CD14-positive monocyte (primary cell): ENCODE measurements at places on chromosomes 3 and 15. TPM values are rescaled to one million over a fixed set of nuclear protein-coding genes. Genes with fewer than 3 reads are reported as not detected.

WWTR1 gene
- polyA plus RNA-seq: not detected in 2 replicates

TMCC1 gene
- polyA plus RNA-seq: 5.0 TPM

- H3K4me1 ChIP-seq: no peaks in the 10 kb centered on the region
- no peaks in the 10 kb centered on the region for H3K27me3 ChIP-seq
Measured at GRCh38 chr3:193686665-193687483, 93.9 kb downstream of the OPA1 start.

DNA sequence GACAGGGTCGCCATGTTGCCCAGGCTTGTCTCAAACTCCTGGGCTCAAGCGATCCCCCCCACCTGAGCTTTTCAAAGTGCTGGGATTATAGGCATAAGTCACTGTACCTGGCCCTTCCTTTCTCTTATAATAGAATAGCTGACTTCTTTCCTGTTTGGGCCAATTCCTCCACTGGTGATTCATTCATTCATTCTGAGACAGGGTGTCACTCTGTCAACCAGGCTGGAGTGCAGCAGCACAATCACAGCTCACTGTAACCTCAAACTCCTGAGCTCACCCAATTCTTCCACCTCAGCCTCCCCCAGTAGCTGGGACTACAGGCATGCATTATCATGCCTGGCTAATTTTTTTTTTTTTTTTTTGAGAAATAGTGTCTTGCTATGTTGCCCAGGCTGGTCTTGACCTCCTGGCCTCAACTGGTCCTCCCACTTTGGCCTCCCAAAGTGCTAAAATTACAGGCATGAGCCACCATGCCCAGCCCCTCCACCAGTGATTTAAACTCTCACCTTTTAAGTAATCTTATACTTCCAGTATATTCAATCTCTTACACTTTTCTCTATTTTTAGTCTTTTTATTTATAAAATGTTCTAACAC lies 20.9 kb downstream of the GNB4 start:
- no peaks in the 10 kb centered on the region for H3K27me3 ChIP-seq
- no peak for DNase-seq
- H3K4me3 ChIP-seq: no peak overlapping the region
- peak overlapping the region; percentile 6 for H3K27ac ChIP-seq

GRCh38 chr3:38519000-38519399 lies 22.9 kb downstream of the EXOG start:
- H3K4me3 ChIP-seq: no peak overlapping the region
- DNase-seq: no peak
- peaks cover 65% of the 10 kb centered on the region for H3K36me3 ChIP-seq
- H3K4me1 ChIP-seq: no peaks in the 10 kb centered on the region
- no peak overlapping the region for H3K27ac ChIP-seq
- H3K27me3 ChIP-seq: no peaks in the 10 kb centered on the region

DNA sequence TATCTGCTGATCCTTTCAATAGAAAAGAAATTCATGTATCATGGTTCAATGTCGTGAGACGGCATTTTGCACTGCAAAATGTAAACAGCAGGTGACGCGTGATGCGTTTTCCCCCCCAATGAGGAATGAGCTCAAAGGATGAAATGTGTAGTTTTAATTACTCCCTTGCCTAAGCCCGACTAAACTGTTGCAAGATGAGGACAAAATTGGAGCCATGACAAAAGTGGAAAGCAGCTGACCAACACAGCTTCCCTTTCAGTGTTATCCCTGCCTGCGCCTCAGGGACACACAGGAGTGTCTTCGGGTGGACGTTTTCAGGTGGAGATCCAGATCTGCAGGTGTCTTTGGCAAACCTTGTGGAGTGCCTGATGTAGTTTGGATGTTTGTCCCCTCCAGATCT lies 92.0 kb downstream of the GABRG3 start:
- DNase-seq: no peak
- no peak overlapping the region for H3K27ac ChIP-seq
- no peaks in the 10 kb centered on the region for H3K4me1 ChIP-seq

DNA sequence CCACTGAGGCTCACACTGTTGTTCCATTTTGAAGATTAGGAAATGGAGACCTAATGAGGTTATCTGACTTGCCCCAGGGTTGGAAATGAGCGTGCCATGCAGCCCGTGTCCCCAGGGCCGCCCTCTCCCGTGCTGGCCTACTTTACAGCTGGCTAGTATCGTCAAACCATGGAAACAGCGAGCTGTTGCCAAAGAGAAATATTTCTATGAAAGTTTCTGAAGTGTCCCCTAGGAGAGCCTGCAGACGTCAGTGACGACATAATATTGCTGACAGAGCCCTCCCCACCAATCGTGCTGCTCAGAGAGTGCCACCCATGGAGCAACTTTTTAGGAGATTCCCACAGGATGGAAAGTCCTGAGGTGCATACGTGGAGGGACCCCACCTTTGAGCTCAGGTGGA lies 11.2 kb upstream of the FAM174B start:
- no peaks in the 10 kb centered on the region for H3K27me3 ChIP-seq
- DNase-seq: no peak
- no peaks in the 10 kb centered on the region for H3K4me1 ChIP-seq
- no peak overlapping the region for H3K4me3 ChIP-seq
- no peaks in the 10 kb centered on the region for H3K36me3 ChIP-seq

DNA sequence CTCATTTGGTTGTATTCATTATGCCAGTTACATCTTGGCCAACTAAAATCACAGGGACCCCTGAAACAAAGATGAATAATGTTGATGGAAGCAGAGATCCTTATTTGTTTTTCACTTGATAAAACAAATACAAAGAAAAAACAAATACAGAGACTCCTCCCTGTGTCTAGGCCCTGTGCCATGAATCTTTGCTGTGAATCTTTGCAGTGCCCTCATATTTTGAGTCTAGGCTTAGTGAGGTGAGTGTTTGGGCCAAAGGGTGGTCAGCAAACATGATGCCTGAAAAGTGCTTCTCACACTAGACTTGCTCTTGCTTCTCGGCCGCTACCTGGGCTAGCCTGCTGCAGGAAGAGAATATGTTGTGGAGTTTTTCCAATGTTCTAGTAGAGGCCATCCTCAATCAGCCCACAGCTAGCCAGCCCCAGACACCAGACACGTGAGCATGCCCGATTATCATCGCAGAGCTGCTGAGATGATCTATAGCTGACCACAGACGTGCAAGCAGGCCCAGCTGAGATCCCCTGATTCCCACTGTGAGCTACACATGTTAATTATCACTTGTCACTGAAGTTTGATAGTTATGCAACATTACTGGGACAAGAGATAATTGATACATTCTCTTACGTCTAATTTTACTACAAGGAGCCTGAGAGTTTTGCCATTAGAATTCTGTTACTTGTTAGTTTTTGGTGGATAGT lies 191.4 kb downstream of the THRB start:
- H3K27ac ChIP-seq: no peak overlapping the region
- H3K27me3 ChIP-seq: no peaks in the 10 kb centered on the region
- H3K4me1 ChIP-seq: no peaks in the 10 kb centered on the region
- H3K4me3 ChIP-seq: no peak overlapping the region

- no peaks in the 10 kb centered on the region for H3K4me1 ChIP-seq
- no peak overlapping the region for H3K27ac ChIP-seq
- H3K36me3 ChIP-seq: no peaks in the 10 kb centered on the region
- no peak overlapping the region for H3K4me3 ChIP-seq
- no peaks in the 10 kb centered on the region for H3K27me3 ChIP-seq
Measured at GRCh38 chr3:117144853-117145252, 435.3 kb downstream of the TUSC7 start.

DNA sequence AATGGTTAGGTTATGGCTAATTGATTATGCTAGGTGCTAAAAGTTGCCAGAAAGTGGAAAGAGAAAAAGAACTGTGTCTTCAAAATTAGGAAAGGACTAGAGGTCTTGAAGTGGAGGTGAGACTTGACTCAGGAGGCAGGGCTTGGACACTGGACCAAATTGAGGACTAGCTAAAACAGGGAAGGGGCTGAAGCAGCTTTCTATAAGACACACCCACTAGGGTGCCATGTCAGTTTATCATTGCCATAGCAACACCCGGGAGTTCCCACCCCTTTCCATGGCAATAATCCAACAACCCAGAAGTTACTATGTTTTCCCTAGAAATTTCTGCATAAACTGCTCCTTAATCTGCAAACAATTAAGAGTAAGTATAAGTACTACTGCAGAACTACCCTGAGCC lies 42.9 kb upstream of the MITF start:
- H3K4me1 ChIP-seq: no peaks in the 10 kb centered on the region
- no peak overlapping the region for H3K4me3 ChIP-seq
- H3K36me3 ChIP-seq: no peaks in the 10 kb centered on the region
- no peak overlapping the region for H3K27ac ChIP-seq

DNA sequence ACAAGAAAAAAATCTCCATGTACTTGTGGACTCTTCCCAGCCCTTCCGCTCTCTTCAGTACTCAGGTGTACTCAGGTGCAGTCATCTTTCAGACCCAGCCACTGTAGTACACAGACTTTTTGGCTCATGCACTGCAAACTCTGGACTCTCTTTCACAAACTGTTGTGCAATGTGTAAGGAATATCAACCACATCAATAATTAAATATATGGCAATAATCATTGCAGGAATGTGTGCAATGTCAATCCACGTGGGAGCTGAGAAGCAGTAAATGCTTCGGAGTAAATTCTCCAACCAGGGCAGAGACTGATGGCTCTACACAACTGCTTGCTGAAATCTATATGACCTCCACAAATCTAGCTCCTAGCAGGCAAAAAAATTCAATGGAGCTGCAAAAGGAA lies 287.3 kb upstream of the COL8A1 start:
- DNase-seq: no peak
- H3K4me3 ChIP-seq: no peak overlapping the region
- no peaks in the 10 kb centered on the region for H3K27me3 ChIP-seq
- H3K27ac ChIP-seq: no peak overlapping the region
- H3K36me3 ChIP-seq: no peaks in the 10 kb centered on the region
- H3K4me1 ChIP-seq: no peaks in the 10 kb centered on the region

PRSS50 gene
- not detected for polyA plus RNA-seq

PLA2G4D gene
- not detected for polyA plus RNA-seq

DNA sequence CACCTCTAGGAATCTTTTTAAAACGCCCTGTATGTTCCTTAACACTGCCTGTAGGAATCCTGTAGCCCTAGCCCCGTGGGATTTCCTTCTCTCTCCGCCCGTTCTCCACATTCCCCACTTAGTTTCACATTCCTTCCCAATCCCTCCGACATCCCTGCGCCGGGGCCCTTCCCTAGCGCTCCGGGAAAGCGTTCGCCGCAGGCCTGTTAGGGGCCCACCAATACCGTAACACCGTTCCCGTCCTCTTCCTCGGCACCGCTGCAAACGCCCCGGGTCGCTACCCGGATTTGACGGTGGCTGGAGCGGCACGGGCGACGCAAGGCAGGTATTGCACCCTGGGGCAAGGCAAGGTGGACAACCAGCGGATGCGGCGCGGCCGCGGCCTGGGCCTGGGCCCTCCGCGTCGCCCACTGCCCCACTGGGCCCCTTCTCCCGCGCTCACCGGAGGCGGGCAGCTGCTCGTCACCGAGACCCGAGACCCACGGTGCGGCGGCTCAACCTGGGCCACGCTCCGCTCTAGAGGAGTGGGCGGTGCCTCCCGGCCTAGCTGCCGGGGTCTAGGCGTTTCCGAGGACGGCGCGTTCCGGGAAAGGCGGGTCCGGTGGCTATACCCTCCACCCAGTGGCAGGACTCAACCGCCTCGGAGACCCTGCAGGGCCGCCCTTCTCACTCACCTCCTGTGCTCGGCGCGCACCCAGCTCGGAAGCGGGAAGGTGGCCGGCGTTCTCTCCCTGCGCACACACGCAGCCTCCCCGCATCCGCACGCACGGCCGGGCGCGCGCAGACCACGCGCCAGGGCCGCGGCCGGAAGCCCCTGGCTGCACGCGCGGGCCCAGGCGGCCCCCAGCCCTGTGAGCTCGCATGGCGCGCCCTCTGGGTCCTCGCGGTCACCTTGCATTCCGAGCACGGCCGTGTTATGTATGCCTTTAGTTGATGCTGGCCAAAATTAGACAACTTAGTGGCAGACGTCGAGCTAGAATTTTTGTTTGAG lies at the start of gene B3GALNT1:
Gene B3GALNT1 (minus strand): TSS at position 789 of the 991 bp plus-strand sequence. CDS start 18,595 bp downstream, outside the sequence.
- H3K4me3 ChIP-seq: peak within 1 kb of the TSS; percentile 83
- DNase-seq: peak; percentile 30
- H3K27ac ChIP-seq: no peak within 1 kb of the TSS
- no peaks in the 10 kb centered on the region for H3K36me3 ChIP-seq
- peaks cover 10% of the 10 kb centered on the region for H3K27me3 ChIP-seq
- H3K4me1 ChIP-seq: peaks cover 37% of the 10 kb centered on the region

GRCh38 chr15:80334521-80334920 lies 69.7 kb upstream of the ARNT2 start:
- H3K4me1 ChIP-seq: peaks cover 12% of the 10 kb centered on the region
- no peak for DNase-seq
- peaks cover 3% of the 10 kb centered on the region for H3K27me3 ChIP-seq

DNA sequence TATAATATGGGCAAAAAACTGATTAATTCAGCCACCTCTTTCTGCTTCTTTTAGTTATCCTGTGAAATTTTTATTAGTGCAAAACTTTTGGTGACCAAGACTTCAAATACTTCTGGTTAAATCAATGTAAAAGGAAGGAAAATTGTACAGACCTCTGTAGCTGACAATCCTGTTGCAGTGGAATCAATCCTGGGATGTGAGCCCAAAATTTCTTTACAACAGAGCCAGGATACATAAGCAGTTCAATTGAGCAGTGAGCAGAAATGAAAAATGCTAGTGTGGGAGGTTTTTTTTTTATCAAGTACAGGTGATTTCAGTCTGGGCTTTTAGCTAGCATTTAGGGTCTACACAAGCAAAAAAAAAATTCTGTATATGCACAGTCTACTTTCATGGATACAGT lies 398.0 kb downstream of the OTOL1 start:
- H3K27ac ChIP-seq: no peak overlapping the region
- H3K36me3 ChIP-seq: no peaks in the 10 kb centered on the region
- no peak overlapping the region for H3K4me3 ChIP-seq
- no peak for DNase-seq
- H3K27me3 ChIP-seq: no peaks in the 10 kb centered on the region

GRCh38 chr15:78640527-78641101 lies 396 bp downstream of the CHRNB4 start:
- H3K27ac ChIP-seq: no peak overlapping the region
- no peaks in the 10 kb centered on the region for H3K27me3 ChIP-seq
- no peaks in the 10 kb centered on the region for H3K36me3 ChIP-seq
- DNase-seq: no peak
- H3K4me3 ChIP-seq: no peak overlapping the region

- no peaks in the 10 kb centered on the region for H3K4me1 ChIP-seq
- H3K4me3 ChIP-seq: no peak overlapping the region
- no peak overlapping the region for H3K27ac ChIP-seq
- no peak for DNase-seq
- H3K27me3 ChIP-seq: no peaks in the 10 kb centered on the region
Measured at GRCh38 chr3:89697321-89697916, 590.0 kb downstream of the EPHA3 start.
